ENCODE measurements at places on chromosomes 6 and 20.

- no peak for DNase-seq
Measured at GRCh38 chr6:158279615-158280014, 32.6 kb upstream of the TULP4 start.

- no peak for DNase-seq
Measured at GRCh38 chr6:157527471-157527907, 146.5 kb downstream of the ZDHHC14 start.

- DNase-seq = peak; percentile 98
Measured at GRCh38 chr6:79078075-79078969, at the start of gene PHIP. TSS of gene PHIP (minus strand) at chr6:79078254. CDS start at chr6:79078068, 186 bp downstream.

DNA sequence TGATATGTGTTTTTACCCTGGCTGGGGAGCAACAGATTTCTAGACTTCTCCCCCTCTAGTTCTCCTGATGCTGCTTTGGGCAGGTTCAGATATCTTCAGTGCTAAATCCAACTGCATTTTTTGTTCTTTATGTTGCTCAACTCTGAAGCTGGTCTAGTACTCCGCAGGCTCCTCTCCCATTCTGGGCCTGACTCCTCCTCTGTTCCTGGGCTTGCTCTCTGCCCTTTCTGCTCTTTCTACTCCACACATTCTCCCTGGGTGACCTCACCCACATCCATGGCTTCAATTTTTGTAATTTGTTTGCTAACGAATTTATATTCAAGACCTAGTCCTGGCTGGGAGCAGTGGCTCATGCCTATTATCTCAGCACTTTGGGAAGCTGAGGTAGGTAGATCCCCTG lies 6.4 kb downstream of the FYN start:
- DNase-seq = no peak

- no peak for DNase-seq
Measured at GRCh38 chr6:30565772-30566171, 5.5 kb upstream of the ABCF1 start.

DNA sequence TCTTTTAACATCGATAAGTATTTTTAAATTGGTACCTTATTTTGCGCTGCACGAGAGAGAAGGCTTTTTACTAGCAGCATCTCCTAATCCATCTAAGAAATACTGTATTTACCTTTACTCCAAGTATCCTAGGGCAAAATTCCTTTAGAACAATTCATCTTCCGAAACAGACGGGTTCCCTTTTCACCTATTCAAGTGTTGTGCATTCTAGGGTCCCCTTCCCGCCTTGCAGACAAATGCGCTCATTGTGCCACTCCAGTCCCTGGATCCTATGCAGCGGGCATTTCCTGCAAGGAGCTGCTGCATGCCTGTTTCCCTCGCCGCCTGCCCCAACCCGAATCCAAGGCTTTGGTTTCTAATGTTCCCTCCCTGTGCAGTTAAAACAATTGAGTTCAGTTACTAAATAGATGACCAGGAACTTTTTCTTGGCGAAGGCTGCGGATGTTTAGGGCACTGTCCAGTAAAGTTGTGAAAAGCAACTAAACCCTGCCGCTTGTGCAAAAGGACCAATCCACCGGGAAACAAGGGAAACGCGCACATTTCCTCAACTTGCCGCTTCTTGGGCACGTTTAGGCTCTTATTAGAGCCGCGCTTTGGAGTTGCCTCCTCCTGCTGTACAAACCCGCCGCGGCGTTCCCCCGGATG lies 556 bp upstream of the SCAF8 start:
- DNase-seq = peak; percentile 31

DNA sequence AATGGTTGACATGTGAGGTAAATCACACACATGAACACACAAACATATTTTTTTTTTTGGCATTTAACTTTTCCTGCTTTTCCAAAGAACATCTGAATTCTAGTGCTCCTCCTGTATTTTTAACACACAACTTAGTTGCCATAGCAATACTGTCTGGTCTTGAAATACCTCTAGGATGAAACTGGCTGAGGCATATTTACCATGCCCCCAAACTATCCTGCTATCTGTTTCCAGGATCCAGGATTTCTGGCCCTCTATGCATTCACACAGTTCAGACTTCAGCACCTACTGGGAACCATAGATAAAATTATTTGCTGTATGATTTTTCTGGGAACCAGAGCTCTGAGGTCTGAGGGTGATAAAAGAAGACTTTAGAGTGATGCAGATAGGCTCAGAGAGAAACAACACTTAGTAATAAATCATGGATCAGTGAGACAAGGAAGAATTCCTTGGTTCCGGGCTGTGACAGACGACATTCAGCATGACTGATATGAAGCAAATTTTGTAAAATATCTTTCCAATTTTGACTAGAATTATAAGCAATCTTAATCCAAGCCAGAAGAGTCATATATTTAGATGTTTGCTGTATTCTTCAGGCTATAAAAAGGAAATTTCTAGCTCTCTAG lies 359.7 kb downstream of the BTBD9 start:
- no peak for DNase-seq

DNA sequence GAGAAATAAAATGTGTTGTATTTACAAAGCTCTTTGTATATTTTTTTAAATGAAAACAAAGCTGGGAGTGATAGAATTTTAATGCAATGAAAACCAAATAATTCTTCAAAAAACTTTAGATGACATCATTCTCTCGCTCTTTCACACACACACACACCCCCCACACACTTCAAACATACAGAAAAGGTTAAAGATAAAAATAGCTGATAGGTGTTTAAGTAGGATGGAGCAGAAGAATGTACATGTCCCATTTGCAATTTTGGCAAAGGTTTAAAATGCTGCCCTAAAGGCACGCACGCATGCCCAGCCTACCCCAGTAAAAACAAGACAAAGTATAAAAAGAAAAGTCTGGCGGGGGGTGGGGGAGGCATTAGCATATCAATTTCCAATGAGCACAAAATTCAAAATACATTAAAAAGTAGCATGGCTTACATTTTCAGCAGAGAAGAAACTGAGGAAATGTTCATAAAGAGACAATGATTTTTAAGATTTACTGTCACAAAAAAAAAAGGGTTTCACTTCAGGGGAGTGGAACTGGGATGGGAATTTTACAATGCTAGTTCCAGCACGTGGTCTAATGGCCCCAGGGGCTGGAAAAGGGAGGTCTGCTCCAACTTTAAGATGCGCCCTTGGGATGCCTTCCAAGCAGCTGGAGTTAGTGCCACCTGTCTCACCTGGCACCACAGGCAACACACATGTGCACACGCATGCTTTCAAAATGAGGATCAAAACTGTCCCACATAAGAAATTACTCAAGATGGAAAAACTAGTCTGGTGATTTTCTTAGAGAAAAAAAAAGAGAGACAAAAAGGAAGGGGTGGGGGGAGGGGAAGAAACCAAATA lies 55.1 kb upstream of the NFATC2 start:
- no peak for DNase-seq

GRCh38 chr6:109093732-109094415 lies 772 bp downstream of the SESN1 start:
- DNase-seq = no peak

DNA sequence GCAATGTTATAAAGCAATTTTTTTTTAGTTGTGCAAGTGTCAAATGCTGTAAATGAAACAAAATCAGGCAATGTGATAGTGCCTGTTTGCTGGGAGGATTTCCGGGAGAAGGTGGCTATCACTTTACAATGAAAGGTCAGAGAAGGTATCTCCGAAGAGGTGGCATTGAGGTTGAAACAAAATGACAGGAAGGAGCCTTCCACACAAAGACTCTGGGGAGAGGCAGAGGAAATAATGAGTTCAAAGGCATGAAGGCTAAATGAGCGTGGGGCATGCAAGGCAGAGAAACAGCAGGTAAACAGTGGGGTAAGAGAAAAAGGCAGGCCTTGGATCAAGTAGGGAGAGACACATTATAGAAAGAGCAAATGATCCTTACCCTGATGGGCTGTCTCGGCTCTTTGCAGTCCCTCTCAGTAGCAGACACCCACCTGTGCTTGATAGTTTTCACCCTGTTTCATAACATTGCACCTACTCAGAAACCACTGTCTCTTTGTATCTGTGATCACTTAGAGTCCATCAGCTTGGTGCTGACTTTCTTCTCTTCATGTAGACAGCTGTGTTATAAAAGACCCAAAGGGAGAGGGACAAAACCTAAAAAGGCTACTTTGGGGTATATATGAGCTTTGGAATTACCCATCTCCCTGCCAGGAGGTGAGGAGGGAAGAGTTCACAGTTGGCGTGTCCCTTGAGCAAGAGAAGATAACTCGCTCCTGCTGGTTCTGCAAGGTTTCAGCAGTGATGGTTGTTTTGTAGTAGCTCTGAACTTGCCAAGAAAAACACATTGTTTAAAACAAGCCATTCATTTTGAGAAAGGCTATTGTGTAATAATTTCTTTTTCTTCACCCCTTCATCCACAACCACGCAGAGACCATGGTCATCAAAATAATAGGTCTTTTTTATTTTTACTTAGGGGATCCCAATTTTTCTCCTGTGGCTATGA lies 22.3 kb downstream of the NRN1 start:
- DNase-seq = no peak

DNA sequence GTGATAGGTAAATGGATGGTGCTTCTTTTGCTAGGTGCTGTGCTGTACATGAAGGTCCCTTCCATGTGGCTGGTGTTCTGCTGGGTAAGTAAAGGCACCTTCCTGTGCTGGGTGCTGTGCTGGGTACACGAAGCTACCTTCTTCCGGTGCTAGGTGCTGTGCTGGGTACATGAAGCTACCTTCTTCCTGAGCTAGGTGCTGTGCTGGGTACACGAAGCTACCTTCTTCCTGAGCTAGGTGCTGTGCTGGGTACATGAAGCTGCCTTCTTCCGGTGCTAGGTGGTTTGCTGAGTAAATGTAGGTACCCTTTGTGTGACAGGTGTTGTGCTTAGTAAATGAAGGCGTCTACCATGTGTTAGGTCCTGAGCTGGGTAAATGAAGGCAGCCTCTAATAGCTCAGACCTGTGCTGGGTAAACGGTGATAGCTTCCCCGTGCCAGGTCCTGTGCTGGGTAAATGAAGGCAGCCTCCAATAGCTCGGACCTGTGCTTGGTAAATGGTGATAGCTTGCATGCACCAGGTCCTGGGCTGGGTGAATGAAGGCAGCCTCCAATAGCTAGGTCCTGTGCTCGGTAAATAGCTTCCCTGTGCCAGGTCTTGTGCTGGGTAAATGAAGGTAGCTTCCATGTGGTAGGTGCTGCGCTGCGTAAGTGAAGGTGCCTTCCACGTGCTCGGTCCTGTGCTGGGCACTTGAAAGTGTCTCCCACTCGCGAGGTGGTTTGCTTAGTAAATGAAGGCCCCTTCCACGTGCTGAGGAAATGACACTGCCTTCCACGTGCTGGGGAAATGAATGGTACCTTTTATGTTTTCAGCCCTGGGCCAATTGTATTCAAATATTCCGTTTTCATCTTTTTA lies 115.5 kb downstream of the ERMARD start:
- no peak for DNase-seq

DNA sequence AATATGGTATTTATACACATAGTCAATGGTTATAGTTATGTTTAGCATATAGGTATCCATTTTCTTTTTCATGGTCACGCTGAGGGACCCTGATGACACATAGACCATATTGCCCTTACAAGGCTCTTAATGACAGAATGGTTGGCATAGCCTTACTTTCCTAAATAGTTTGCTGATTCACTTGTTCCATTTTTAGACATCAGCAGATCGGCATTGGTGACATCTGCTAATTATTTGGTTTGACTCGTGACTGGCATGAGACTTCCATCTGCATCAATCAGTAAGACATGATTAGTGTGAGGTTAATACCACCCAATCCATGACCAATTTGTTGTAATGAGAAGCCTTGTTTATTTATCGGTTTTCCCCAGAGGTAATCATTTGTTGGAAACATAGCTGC lies 309.7 kb downstream of the ALDH8A1 start:
- no peak for DNase-seq

GRCh38 chr6:16713597-16713996 lies 47.7 kb downstream of the ATXN1 start:
- DNase-seq = no peak

DNA sequence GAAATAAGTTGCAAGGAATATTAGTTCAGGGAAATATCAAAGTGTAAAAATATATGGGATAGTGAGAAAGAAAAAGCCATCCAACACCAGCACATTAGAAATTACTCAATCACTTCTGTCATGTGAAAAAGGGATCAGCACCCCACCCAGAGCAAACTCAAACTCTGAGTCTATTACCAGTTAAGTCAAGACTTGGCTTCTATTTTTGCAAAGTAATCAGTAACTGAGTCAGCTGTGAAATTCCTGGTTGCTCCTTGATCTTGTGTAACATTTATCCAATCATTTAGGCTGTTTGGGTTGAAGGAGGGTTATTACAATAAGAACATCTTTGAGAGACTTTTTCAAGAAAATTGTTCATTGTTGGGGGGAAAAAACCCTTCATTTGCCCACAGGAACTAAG lies 51.2 kb downstream of the SLC22A23 start:
- DNase-seq = no peak

GRCh38 chr6:113671421-113671820 lies 185.7 kb upstream of the MARCKS start:
- DNase-seq = no peak

DNA sequence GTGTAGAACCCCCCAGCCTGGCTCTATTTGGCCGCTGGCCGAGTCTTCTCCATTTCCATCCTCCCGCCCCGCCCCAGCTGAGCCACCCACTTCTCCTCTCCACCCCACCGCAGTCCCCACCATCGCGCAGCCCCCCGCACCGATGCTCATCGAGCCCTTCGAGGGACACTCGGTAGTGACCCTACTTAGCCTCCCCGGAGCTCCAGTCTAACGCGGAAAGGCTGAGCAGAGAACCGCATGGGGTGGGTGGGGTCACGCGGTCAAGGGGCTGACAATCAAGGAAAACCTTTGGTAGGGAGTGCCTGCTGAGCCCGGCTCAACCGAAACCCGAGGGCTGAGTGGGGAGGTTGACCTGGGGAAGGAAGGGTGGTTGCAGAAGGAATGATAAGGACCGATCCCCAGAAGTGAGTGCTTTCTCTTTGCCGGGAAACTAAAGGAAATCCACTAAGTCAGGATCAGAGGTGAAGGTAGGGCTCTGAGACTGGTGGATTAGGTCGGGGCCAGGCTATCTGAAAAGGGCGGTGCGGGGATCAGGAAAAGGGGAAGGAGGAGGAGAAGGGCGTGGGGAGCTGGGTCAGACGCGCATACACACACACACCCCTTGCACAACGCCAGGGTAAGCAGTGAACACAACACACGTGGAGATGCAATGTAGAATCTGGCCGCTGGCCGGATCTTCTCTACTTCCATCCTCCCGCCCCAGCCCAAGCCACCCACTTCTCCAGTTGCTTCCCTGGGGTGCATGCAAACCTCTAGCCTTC lies 49.8 kb downstream of the CPXM1 start:
- DNase-seq = peak; percentile 72

DNA sequence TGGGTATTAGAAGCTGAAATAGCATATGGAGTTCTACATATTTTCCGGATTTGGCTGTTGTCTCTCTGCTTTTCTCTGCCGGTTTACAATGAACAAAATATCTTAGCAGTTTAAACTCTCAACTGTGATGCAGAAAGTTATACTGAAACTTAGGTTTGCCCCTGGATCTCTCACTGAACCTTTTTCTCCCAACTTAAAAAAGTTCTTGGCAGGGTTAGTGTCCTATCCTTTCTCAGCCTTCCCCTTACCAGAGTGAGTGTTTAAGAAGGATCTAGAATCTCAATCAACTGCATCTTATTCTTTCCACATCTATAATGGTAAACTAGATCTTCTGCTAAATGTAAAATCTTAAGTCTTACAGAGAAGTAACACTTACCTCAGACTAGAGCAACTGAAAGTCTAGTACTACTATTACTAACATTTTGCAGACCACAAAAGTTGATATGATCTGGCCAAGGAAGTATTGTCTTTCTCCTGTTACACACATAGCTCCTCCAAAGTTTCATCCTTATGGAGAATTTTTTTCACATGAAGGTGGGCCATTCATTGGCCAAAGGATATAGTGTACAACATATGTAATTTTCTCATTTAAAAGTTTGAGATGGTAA lies 392.3 kb upstream of the RUNX2 start:
- DNase-seq = no peak
